H7 (cell line): ENCODE measurements at places on chromosomes 7 and 10.

GRCh38 chr10:105968666-105969065, 1195.8 kb downstream of the SORCS1 start:
- no peak for DNase-seq

DNA sequence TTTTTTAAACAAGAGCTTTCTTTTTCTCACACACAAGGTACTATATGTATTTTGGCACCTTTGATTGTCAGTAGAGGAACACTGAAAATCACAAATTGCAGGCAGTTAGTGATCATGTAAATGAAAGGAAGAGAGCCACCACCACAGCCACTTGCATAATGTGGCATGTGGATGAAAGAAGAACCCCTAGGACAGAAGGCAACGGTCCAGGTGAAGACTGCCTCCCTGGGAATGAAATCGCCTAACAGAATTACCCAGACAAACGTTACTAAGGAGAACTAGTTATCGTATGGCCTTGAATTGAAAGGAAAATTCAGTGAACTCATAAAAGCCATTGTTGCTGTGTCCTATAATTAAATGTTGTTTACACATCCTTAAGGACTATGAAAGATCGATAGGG, 41.2 kb upstream of the PTPRZ1 start:
- DNase-seq = no peak

GRCh38 chr10:96208271-96208670, 63.1 kb downstream of the BLNK start:
- no peak for DNase-seq

GRCh38 chr7:133582766-133583523, 330.1 kb downstream of the EXOC4 start:
- DNase-seq = no peak

GRCh38 chr10:47269294-47269693, 30.7 kb upstream of the GDF10 start:
- DNase-seq = peak; percentile 55

DNA sequence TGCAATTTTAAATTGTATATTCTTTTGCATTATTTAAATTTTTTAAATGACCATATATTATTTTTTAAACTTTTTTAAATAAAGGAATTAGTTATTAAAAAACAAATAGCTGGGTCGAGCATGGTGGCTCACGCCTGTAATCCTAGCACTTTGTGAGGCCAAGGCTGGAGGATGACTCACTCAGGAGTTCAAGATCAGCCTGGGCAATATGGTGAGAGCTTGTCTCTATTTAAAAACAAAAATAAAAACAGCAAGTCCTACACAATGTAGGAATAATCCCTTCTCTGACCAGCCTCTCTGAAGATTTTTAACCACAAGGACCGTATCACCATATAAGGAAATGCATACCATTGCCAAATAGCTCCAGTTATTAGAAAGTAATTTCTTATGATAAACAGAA, 19.6 kb downstream of the NOC3L start:
- no peak for DNase-seq

GRCh38 chr10:127349737-127350136, 153.3 kb upstream of the INSYN2A start:
- DNase-seq = no peak

DNA sequence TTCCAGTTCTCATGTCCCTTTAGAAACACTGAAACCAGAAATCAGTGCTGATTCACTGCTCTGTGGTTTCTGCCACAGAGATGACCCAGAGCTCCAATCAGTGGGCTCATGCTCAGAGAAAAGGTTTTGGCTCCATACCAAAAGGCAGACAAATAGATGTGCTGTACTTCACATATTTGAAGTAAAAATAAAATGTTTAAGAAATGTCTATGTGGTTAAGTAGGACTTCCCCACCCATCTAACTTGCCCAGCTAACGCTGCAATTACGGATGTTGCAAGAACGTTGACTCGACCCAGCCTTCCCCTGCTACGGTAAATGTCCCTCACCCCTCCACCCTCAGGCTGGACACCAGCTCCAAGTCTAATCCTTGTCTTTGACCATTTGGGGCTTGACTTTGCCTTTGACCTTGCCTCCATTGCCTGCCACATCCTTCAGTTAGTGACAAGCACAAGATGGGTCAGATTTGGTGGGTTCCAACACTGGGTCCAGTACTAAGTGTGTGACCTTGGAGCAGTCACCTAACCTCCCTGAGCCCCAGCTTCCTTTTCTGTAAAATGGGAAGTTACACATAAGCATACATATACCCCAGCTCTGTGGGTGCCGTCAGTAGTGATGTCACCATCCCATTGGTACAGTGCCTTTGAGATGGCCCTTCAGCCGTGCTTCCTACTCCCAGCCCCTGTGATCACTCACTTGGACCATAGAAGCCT, 95.8 kb downstream of the CHST15 start:
- DNase-seq = peak; percentile 14

DNA sequence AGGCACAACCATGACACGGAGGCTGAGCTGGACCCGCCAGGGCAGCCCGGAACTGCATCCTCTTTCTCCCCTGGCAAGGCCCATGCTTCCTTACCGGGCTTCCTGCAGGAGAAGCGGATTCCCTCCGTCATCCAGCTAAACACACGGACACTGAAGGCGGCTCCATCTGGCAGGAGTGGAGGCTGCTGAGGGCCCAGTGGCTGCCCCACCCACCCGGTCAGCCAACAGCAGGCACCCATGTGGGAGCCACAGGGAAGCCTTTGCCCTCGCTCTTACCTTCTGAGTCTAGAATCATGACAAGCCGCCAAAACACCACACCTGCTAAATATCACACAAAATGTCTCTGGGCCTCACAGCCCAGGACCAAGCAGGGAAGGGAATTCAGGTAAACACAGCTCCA, 321.6 kb upstream of the RNF32 start:
- DNase-seq = no peak

GRCh38 chr7:15419596-15419995, 142.2 kb downstream of the AGMO start:
- DNase-seq = no peak

GRCh38 chr10:87622314-87623004, 37.2 kb upstream of the PAPSS2 start:
- peak; percentile 10 for DNase-seq

GRCh38 chr10:32941357-32941756, 16.7 kb downstream of the ITGB1 start:
- no peak for DNase-seq

DNA sequence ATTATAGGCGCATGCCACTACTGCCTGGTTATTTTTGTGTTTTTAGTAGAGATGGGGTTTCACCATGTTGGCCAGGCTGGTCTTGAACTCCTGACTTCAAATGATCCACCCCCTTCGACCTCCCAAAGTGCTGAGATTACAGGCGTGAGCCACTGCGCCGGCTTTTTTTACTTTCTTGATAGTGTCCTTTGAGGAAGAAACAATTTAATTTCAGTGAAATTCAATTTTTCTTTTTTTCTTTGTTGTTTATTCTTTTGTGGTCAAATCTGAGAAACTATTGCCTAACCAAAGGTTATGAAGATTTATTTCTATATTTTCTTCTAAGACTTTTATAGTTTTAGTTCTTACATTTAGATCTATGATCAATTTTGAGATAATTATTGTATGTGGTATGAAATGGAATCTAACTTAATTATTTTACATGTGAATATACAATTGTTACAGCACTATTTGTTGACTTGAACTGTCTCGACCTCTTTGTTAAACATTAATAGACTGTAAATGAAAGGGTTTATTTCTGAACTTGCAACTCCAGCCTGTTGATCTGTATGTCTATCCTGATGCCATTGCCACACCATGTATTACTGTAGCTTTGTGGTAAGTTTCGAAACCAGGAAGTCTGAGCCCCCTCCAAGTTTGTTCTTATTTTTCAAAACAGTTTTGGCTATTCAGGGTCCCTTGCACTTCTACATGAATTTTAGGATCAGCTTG, 19.8 kb upstream of the RASSF4 start:
- DNase-seq = no peak

GRCh38 chr7:67021260-67021659, 24.6 kb downstream of the TYW1 start:
- no peak for DNase-seq

- no peak for DNase-seq
Observed at GRCh38 chr10:126223512-126224067, 164.7 kb downstream of the ADAM12 start.

DNA sequence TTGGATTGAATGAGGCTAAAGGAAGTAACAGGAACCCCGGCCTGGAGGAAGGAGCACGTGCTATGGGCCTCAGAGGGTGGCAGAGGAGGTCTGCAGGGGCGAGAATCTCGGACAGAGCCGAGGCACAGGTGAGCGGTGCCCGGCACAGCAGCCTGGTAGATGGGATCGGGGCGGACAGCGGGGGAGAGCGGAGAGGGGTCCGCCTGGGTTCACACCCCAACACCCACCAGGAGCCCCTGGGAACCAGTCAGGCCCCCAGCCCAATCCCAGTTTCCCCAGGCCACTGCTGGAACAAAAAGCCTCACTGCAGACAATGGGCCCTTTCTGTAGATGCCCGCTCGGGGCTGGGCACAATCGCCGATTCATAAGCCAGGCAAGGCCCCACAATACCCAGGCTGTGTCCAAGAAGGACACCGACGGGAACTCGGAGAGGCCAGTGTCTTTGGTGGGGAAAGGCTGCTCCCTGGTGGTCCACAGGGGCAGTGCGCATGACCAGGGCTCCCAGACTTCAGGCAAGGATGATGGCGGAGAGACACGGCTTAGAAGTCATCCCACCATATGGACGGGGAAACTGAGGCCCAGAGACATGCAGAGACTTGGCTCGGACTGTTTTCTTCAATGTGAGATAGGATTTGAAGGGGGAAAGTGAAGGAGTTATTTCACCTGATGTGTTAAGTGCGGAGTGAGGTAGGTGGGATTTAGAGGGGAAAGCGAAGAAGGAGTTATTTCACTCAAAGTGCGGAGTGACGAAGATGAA, 106.9 kb upstream of the GPR26 start:
- DNase-seq = peak; percentile 94

GRCh38 chr10:124864421-124865193, 63.0 kb downstream of the ABRAXAS2 start:
- DNase-seq = no peak

DNA sequence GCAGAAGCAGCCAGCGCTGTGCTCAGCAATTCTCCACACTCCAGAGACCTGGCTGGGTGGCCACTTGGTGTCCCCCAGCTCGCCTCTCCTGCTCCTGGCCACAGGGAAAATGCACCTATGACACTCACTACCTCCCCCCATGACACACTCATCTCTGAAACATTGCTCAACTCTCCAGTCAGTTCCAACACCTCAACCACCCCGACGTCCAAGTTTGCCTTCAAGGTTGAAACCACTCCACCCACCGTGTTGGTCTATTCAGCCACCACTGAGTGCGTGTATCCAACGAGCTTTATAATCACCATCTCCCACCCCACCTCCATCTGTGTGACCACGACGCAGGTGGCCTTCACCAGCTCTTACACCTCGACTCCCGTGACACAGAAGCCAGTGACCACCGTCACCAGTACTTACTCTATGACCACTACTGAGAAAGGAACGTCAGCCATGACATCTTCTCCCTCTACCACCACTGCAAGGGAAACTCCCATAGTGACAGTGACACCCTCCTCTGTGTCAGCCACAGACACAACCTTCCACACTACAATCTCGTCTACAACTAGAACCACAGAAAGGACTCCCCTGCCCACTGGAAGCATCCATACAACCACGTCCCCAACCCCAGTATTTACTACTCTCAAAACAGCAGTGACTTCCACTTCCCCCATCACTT, 2.7 kb downstream of the MUC3A start:
- DNase-seq = no peak

DNA sequence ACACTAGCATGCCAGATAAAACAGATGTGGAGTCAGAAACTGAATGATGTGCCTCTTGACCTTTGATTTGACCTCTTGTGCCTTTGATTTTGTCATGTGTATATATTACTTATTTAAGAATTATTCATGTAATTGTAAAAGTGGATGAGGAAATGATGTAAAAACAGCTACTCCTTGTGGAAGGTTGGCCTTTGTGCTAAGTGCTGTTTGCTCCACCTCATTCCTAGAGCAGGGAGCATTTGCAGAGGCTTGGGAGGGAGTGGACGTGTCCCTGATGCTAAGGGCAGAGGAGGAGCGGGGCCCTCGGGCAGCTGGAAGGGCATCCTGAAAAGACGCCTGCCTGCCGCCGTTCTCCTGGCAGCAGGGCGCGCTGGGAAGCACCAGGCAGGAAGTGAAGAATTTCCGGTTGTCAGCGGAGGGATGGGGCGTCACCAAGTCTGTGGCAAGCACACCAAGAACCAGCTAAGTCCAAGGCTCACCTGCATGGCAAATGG, 197.6 kb upstream of the ZNF32 start:
- no peak for DNase-seq

DNA sequence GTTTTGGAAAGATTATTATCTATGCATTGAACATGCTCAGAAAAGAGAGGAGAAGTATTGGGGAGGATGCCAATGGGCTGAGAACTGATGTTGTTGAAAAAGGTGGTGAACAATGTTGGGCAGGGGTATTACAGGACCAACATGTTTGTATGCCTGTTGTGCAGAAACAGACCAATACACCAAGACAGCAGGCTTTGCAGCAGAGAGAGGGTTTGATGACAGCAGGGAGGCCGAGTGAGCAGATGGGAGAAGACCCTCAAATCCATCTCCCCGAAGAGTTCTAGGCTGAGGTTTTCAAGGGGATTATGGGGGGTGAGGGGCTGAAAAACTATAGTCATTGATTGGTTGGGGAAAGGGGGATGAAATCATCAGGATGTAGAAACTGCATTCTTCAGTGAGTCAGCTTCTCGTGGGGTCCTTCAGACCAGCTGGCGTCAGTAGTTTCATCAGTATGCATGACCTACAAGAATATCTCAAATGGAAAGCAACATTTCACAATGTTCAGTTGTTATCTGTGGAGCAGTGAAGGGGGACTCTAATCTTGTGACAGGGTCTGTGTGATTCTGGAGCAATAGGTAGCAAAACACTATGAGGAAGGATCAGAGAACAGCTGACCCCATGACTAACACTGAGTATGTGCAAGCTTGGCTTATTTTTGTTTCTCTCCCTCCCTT, 167.8 kb downstream of the BAMBI start:
- DNase-seq = no peak

- DNase-seq = no peak
Observed at GRCh38 chr10:31581741-31582323, 262.8 kb downstream of the ZEB1 start.

DNA sequence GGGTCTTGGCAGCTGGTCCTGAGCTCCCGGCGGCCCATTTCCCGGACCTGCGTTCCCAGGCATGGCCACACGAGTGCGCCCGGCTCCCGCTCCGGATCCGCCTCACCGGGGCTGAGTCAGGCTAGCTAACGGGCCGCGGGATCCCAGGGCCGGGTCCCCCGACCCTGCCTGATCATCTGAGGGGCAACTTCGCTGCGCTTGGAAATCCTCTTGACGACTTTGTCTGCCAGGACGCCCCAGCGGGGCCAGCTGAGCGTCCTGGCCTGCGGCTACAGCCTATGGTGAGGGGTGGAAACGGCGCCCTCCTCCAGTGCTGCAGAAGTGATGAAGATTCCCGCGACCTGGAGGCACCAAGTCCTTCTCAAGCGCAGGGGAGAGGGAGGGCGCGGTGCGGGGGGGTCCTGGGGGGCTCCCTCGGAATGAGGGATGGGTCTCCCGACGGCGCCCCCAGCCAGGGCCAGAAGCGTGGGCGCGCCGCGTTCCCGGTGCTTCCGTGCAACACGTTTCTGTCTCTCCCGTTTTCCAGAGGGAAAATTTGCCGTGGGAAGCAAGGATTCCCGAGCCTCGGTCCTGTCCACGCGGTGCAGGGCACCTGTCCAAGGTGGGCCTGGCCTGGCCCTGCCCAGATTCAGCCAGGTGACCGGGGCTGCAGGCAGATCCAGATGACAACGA, 212.4 kb downstream of the CCSER2 start:
- DNase-seq = peak; percentile 92
